ENCODE measurements at places on chromosomes 2 and 18. TPM values are rescaled to one million over a fixed set of nuclear protein-coding genes. Genes with fewer than 3 reads are reported as not detected.

GALNT1 gene
- polyA plus RNA-seq: 87.3 TPM

RNMT gene
- 40.4 TPM for polyA plus RNA-seq

SPDYA gene
- 3.5 TPM for polyA plus RNA-seq

MOGAT1 gene
- not detected for polyA plus RNA-seq

MARCHF4 gene
- 0.05 TPM for polyA plus RNA-seq

ACYP2 gene
- 21.9 TPM for polyA plus RNA-seq

POU3F3 gene
- 0.08 TPM for polyA plus RNA-seq

UBR3 gene
- polyA plus RNA-seq: 56.8 TPM

FAM110C gene
- 3.2 TPM for polyA plus RNA-seq

MERTK gene
- 3.3 TPM for polyA plus RNA-seq

ESPNL gene
- polyA plus RNA-seq: 2.2 TPM

GLI2 gene
- polyA plus RNA-seq: 8.9 TPM

EN1 gene
- polyA plus RNA-seq: 7.2 TPM

- no peak for DNase-seq
Observed at GRCh38 chr2:62412347-62412742, 93.7 kb downstream of the TMEM17 start.

- DNase-seq: no peak
Observed at GRCh38 chr18:45663403-45664045, 48.2 kb downstream of the SLC14A2 start.

- DNase-seq: no peak
Observed at GRCh38 chr18:2654928-2655177, 673 bp upstream of the SMCHD1 start.

DNA sequence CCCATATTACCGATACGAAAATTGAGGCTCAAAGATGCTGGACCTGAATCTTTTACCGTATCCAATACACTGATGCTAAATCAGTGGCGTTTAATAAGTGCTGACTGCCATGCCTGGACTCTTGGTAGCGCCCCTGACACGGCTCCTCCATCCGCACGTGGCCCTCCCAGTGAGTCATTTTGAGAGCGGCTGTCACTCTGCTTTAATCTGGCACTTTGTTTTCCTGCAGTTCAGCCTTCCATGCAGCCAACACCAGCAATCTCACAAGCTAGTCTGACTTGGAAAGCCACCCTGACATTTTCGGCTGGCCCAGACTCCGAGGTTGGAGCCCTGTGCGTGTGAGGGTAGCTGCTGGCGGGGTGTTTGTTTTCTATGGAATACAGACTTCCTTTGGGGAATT, 155.1 kb upstream of the LMAN1 start:
- DNase-seq: peak; percentile 66

DNA sequence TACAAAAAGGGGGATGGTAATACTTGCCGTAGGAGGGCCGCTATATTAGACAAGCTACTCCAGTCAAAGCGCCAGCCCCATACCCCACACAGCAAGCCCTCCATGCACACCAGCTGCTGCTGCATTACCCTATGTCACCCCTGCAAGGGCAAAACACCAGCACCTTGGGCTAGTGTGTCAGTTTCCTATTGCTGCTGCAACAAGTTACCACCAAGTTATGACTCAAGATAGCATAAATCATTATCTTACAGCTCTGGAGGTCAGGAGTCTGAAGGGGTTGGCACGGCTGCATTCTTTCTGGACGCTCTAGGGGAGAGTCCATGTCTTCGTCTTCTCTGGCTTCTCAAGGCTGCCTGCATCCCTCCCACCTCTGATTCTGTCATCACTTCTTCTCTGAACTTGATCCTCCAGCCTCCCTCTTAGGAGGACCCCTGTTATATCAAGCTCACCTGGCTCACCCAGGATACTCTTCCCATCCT, 88.6 kb upstream of the ACAA2 start:
- DNase-seq: no peak

DNA sequence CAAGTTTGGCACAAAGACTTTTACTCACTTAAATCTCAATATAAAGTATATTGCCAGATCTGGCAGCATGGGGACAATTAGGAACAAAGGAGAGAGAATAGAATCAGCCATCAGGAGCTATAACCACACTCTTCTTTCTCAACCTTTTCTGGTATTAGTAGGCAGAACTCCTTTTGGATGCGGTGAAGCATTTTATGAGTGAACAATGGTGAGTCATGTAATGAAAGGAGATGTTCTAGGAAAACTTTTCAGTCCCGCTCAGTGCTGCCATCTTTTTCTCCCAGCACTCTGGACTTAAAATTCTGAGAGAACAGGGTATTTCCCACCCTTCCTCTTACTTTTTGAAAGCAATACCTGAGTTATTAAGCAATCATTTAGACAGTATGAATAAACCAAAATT, 32.2 kb downstream of the PLEKHA3 start:
- DNase-seq: no peak

DNA sequence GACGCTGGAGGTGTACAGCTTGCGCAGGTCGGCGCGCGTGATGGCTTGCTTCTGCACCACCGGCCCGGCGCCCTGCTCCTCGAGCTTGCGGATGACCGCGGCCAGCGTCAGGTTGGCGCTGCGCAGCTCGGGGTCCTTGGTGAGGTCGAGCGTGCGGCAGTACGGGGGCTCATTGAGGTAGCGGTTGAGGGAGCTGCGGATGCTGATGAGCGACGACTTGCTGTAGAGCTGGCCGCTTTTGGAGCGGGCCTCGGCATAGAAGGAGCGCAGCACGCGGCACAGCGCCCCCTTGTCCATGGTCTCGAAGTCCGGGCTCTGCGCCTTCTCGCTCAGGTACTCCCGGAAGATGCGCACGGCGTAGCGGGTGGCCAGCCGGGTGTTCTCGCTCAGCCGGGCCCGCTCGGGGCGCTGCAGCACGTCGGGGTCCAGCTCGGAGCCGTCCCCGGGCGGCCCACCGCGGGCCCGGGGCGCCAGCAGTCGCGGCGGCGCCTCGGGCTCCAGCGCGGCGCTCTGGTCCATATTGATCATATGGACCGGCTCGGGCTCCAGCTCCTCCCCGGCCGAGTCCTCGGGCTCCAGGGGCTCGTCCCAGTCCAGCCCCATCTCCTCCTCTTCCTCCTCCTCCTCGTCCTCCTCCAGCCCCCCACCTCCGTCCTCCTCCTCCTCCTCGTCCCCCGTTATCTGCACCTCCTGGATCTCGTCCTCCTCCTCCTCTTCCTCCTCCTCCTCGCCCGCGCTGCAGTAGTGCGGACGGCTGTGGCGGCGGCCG, 523 bp downstream of the KCTD1 start:
- peak; percentile 86 for DNase-seq

DNA sequence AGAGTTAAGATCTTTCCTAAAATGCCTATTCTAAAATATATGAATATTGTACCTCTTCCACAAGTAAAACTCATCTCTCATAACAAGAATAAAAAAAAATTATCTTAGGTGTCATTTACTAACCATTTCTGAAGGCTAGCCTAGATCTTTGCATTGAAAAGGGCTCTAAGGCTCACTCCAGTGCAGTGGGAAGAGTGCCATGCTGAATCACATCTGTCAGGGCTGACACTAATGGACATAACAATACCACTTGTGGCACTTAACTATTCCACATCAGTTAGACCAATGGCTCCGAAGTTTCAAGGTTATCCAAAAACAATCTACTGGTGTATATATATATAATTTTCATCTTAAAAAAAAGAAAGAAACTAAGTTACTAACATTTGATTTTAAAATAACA, 130.2 kb downstream of the EXOC6B start:
- DNase-seq: no peak

GRCh38 chr18:44556296-44556695, 124.4 kb upstream of the SETBP1 start:
- DNase-seq: no peak

- no peak for DNase-seq
Observed at GRCh38 chr2:11987151-11987550, 240.7 kb downstream of the LPIN1 start.

- DNase-seq: no peak
Observed at GRCh38 chr2:102510791-102511575, 38.0 kb downstream of the SLC9A4 start.

- DNase-seq: no peak
Observed at GRCh38 chr2:24342110-24342910, 18.0 kb downstream of the ITSN2 start.

DNA sequence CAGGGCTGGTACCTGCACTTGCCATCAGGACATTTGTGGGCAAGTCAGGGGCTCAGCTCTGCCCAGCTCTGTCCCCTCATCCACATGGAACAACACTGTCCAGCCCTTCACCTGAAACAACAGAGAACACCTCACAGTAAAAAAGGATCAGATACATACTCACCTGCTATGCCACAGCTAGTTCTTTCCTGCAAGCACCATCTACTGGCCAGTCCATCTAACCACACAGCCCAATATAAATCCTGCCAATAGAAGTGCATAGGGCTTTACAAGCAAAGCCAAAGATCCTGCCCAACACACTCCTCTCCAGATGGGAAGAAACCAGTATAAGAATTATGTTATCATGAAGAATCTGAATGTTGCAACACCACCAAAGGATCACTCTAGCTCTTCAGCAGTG, 52.2 kb upstream of the GALNT13 start:
- no peak for DNase-seq

- no peak for DNase-seq
Observed at GRCh38 chr18:63971320-63972001, 1.6 kb downstream of the SERPINB8 start.

- DNase-seq: no peak
Observed at GRCh38 chr2:219071131-219071816, 10.6 kb upstream of the IHH start.

- DNase-seq: no peak
Observed at GRCh38 chr2:120453635-120453998, 107.7 kb downstream of the INHBB start.

GRCh38 chr2:25065768-25066167, 23.9 kb downstream of the EFR3B start:
- DNase-seq: no peak

- no peak for DNase-seq
Observed at GRCh38 chr2:602571-603359, 74.4 kb downstream of the TMEM18 start.
